Muscle of back (tissue), 13 donors: ENCODE measurements at places on chromosomes 1 and 21. TPM values are rescaled to one million over a fixed set of nuclear protein-coding genes. Genes with fewer than 3 reads are reported as not detected.

ADAM30 gene
- not detected for polyA plus RNA-seq

VASH2 gene
- polyA plus RNA-seq = 46.8 TPM

AQP10 gene
- polyA plus RNA-seq = not detected

DIO1 gene
- polyA plus RNA-seq = 0.49 TPM

FAM131C gene
- polyA plus RNA-seq = 0.16 TPM

GBP7 gene
- polyA plus RNA-seq = not detected

GCSAML gene
- polyA plus RNA-seq = 0.34 TPM

MAP3K7CL gene
- 57.6 TPM for polyA plus RNA-seq

SH2D2A gene
- 0.94 TPM for polyA plus RNA-seq

LAPTM5 gene
- 21.7 TPM for polyA plus RNA-seq

AK2 gene
- 101 TPM for polyA plus RNA-seq

OTUD7B gene
- 14.8 TPM for polyA plus RNA-seq

S100A3 gene
- polyA plus RNA-seq = 1.1 TPM

IL24 gene
- not detected for polyA plus RNA-seq

CACNA1S gene
- 36.0 TPM for polyA plus RNA-seq

DCDC2B gene
- 0.21 TPM for polyA plus RNA-seq

WNT3A gene
- not detected for polyA plus RNA-seq

ZBTB8B gene
- 0.14 TPM for polyA plus RNA-seq

FOXD3 gene
- 5.2 TPM for polyA plus RNA-seq

TTC22 gene
- not detected for polyA plus RNA-seq

CHI3L1 gene
- 0.58 TPM for polyA plus RNA-seq

OR2T3 gene
- polyA plus RNA-seq = not detected

MR1 gene
- polyA plus RNA-seq = 4.5 TPM

UTS2 gene
- polyA plus RNA-seq = not detected

DNA sequence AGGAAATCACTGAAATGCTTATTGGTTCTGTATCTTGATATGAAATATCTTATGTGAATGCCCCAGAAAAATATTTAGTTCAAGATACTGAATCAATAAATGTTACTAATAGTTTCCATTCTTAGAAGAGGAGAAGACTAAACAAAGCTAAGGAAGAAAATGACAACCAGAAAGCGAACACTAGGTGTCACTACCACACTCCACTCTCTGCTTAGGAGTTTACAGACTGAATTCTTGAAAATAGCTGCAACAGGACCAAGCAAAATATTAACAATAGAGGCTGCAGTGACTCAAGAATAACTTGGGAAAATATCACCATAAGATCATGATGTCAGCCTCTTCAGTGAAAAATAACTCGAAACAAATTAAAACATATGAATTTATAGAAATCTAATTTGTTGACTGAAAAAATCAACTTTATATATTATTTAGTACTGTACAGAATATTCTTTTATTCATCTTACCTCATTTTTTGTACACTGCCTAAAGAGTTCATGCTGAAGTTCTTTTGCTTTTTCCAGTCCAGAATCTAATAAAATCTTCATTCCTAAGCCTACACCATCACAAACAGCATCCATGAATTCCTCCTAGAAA lies 61.6 kb downstream of the KIF14 start:
- DNase-seq = peak; percentile 34

DNA sequence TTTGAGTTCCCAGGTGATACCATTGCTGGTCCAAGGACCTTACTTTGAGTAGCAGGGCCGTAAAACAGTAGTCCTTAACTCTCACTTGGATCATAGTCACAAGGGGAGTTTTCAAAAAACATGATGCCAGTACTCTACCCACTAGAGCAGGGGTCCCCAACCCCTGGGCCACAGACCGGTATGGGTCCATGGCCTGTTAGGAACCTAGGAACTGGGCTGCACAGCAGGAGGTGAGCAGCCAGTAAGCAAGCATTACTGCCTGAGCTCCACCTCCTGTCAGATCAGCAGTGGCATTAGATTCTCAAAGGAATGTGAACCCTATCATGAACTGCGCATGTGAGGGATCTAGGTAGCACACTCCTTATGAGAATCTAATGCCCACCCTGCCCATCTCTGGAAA lies 39.7 kb upstream of the KCNQ4 start:
- no peak for DNase-seq

- no peak for DNase-seq
Observed at GRCh38 chr1:6979003-6979613, 193.9 kb downstream of the CAMTA1 start.

DNA sequence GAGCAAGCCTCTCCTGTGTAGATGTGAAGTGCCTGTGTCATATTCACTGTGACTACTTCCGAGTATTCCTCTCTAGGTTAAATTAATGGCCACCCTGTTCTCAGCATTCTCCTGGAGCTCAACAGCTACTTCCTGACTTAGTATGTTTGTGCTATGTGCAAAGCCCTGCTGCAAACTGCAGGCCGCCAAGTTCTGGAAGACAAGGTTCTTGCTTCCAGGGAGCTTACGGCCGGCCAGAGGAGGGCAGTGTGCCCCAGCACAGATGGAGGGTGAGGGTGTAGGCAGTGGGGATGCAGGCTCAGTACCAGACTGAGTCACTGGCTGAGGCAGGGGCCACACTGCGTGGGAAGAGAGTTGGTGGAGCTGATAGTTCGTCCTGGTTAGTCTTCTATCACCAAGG lies 43.2 kb downstream of the ELK4 start:
- DNase-seq = no peak

DNA sequence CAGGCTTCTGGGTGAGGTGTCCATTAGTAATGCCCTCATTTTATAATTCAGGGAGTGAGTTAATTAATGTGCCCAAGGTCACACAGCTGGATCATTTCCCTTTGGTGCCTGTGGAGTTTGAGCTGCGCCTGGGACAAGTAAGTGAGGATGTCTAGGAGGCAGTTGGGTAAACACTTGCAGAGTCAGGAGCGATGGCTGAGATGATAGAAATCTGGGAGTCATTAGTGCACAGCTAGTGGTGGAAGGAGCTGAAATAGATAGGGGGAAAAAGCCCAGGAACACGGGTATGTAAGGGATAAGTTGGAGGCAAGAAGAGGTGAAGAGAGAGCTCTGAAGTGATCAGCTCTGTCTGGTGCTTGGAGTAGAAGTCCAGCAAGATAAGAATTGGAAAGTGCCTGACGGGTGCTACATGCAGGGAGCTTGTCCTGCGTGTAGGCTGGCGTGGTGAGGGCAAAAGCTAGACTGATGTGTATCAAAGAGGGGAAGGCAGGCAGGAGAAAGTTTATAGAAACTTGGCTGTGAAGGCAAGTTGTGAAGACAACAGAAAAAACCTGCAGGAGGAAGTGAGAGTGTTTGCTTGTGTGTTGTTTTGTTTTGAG lies 1.7 kb upstream of the SCAF4 start:
- DNase-seq = no peak

- DNase-seq = peak; percentile 18
Observed at GRCh38 chr1:169550294-169550693, 36.0 kb downstream of the F5 start.

DNA sequence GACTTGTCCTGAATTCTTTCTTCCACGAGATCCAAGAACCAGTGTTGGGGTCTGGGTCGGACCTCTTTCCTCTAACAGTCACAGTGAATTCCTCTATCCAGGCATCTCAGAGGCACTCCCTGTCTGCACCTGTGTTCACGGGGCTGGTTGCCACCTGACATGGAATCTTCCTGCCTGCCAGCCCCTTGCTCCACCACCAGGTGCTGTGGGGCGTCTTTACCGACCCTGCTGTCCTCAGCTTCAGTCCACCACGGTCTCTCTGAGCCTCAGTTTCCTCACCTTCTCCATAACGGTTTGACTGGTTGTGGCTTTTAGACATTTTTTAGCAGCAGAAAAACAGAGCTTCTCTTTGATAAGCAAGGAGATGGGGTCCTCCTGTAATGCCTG lies 62.7 kb downstream of the SDC3 start:
- no peak for DNase-seq

GRCh38 chr1:201054091-201054543 lies 30.6 kb upstream of the KIF21B start:
- DNase-seq = no peak

DNA sequence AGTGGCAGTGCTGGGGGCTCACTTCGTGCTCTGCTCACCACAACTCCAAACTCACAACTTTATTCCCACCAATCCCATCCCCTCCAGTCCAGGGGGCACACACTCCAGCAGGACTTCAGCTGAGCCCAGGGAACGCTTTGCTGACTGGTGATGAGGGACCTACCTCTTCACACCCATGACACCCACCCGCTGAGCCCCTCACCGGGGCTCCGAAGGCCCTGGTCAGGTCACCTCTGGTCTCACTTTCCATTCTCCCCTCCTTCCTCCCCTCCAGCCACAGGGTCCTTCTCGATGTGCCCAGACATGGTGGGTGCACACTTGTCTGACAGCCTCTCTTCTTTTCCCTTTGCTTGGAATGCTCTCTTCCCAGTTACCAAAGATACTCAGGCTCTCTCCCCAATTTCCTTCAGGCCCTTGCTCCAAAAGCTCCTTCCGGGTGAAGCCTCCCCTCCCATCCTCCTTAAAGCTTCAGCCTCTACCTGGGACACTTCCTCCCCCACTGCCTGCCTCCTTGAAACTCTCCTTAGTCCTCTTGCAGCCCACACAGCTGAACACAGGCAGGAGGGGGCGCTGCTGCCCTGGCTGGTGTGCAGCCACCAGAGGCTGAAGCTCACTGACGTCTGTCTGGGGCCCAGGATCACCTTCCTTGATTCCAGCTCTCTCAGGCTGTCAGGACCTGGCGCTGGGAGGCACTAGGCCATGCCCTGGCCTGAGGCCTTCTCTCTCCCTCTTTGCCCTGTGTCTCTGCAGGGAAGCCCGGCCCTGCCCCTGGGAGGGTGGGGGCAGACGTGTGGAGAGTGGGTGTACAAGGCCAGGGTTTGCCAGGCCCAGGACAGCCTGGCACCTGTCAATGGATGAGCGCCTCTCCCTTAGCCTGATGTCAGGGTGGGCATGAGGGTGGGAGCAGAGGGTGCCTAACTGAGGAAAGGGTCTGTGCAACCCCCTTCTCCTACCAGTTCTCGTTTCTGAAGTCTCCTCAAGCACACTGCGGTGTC lies 1.6 kb downstream of the KCNE1 start:
- peak; percentile 57 for DNase-seq

GRCh38 chr1:26833432-26834405 lies 7.2 kb downstream of the ZDHHC18 start:
- DNase-seq = no peak

- no peak for DNase-seq
Observed at GRCh38 chr1:88462096-88462487, 222.0 kb upstream of the PKN2 start.

DNA sequence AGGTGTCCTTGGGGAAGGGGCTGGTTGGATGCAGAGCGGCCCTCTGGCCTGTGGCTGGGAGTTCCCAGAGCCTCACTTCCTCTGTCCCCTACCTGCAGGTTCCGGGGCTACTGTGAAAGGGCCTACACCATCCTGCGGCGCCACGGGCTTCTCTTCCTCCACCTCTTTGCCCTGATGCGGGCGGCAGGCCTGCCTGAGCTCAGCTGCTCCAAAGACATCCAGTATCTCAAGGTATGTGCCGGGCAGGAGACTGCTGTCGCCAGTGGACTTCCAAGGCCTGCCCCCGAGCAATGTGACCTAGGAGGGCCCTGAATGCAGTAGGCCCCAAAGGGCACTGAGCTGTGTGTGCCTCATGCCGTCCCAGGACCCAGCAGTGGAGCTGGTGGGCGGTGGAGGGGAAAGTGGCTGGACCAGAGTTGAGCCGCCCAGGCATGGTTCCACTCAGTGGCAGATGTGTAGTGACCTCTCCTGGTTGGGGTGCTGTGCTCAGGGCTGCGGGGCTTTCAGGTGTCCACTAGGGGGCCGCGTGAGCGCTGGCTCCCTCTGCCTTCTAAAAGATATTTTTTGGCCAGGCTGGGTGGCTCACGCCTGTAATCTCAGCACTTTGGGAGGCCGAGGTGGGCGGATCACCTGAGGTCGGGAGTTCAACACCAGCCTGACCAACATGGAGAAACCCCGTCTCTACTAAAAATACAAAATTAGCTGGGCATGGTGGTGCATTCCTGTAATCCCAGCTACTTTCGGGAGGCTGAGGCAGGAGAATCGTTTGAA lies 73.4 kb downstream of the PIK3CD start:
- no peak for DNase-seq

- DNase-seq = no peak
Observed at GRCh38 chr1:81664341-81664740, 136.4 kb upstream of the ADGRL2 start.

DNA sequence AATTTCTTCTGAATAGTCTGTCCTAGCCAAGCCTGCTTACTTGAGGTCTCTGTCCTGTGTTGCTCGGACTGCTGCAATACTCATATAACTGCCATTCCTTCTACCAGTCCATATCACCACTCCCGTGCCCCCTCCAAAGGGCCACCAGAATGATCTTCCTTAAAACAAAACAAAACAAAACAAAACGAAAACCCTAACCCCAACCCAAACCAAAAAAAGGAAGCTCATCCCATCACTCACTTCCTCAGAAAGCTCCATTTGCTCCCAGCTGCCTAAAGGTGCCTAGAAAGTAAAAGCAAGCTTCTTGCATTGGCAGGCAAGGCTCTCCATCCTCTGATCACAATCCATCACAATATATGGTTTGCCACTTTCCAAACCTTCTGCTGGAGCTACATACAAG lies 20.3 kb downstream of the USP24 start:
- no peak for DNase-seq

GRCh38 chr1:109490029-109490933 lies 3.6 kb upstream of the CYB561D1 start:
- DNase-seq = peak; percentile 63

GRCh38 chr21:21283810-21284209 lies 285.6 kb downstream of the NCAM2 start:
- no peak for DNase-seq

DNA sequence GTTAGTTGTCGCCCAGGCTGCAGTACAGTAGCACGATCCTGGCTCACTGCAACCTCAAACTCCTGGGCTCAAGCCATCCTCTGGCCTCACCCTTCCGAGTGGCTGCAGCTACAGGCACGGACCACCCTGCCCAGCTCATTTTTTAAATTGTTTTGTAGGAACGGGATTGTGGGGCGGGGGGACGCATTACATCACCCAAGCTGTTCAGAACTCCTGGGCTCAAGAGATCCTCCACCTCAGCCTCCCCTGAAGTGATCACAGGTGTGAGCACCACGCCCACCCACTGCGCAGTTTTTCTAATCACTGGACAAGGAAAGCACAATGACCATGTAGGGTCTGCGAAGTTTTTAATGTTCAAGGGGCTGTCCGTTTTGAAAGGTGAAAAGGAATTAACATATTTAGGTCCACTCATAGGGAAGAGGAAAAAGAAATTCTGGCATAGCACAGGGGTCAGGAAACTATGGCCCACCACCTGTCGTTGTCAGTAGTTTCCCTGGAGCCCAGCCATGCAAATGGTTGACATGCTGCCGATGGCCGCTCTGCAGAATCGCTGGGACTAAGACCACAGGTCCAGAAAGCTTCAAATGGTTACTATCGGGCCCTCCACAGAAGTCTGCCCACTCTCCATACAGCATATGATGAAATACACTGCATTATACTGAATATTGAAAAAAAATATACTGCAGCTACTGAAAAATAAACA lies 26.0 kb downstream of the SETD4 start:
- DNase-seq = peak; percentile 50
